ENCODE measurements at places on chromosomes 5 and 9. TPM values are rescaled to one million over a fixed set of nuclear protein-coding genes. Genes with fewer than 3 reads are reported as not detected.

The FOXD4L3 gene
- total RNA-seq = not detected

DNA sequence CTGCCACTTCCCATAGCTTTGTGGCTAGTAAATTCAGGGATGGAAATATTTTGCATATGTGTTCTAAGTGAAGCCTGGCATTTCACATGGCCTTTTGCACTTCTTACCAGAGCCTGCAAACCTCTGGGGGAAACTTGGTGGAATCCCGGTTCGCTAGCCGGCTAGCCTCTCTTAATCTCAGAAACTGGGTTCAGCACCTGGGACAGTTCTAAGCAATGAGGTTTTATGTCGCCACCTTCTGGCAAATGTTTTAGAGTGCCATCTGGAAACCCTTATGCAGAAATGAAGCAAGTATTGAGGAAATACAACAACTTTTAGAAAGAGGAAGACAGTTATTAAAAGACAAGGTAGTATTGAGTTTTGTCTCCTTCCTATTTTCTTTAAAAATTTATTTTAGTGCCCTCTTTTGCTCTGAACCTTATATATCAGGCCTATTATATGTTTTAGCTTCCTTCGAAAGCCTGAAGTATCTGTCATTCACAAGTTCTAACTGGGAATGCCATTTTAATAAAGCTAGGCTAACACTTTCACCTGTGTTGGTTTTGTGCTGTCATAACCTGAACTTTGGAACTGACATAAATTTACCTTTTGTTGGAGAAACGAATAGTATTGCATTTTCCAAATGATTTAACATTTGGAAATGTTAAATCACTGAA lies 963 bp upstream of the HTR1A start:
- no peak for DNase-seq

DNA sequence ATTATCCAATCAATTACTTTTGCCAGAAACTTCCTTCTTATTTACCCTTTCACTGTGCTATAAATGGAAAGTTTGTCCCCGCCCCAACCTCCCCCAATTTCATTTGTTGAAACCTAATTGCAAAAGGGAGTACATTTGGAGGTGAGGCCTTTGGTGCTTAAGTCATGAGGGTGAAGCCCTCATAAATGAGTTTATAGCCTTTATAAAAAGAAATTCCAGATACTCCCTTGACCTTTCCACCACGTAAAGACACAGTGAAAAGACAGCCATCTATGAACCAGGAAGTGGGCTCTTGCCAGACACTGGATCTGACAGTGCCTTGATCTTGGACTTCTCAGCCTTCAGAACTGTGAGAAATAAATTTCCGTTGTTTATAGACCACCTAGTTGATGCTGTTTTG lies 82.3 kb downstream of the NUDT12 start:
- no peak for DNase-seq

GRCh38 chr9:78566948-78567675 lies 270.2 kb downstream of the PSAT1 start:
- no peak for DNase-seq

GRCh38 chr9:122339579-122339978 lies 31.2 kb upstream of the PTGS1 start:
- no peak for DNase-seq

DNA sequence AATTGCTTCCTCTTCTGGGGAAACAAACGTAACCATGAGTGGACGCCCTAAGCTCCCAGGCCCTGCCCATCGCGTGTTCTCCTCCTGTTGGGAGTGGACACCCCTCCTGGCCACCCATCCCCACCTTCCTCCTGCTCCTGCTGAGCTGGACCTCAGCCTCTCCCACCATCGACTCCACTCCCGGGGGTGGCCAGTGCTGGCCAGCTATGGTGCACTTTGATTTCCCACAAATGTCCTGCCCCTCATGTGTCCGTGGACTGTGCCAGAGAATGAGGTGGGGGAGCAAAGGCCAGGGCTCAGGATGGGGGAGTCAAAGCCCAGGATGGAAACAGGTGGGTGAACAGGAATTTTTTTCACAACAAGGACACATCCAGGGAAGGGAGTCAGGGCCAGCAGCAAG lies 62.8 kb downstream of the MED10 start:
- no peak for DNase-seq

GRCh38 chr9:124934290-124934689 lies 6.6 kb downstream of the GOLGA1 start:
- DNase-seq = no peak

- DNase-seq = no peak
These were observed 3.8 kb downstream of the ZFAND5 start for GRCh38 chr9:72361217-72361616.

GRCh38 chr5:9713959-9714586 lies 83.9 kb upstream of the TAS2R1 start:
- no peak for DNase-seq

DNA sequence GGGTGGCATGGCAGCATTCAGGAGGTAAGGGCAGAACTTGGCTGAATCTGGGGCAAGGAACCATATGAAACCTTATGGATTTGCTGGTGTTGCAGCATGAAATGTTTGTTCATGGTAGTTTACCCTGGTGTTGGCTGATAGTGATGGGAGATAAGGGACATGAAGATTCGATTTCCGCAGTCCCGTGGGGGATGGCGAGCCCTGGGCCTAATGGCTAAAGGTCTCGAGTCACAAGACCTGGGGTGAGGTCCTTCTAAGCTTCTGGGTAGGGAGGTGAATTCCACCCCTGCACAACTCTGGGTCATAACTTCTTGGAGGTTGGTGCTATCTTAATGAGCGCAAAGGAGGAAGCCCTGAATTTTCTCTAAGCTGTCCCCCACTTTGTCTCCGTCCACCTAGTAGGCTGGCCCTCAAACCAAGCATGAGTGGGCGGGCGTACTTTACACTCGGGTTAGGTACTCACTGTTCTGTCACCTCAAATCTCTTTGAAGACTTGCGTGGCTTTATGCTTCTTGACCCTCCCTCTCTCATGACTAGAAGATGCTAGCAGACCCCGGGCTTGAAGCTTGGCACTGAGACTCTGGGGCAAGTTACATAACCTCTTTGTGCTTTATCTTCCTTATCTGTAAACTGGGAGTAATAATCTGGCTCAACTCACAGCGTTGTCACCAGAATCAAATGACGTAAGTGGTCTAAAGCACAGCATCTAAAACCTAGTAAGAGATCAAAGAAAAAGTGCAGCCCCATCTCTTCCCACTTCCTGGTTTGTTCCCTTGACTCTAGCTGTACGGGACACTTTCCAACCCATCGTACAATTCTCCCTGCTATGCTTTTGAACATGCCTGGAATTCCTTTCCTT lies 72.5 kb downstream of the BASP1 start:
- no peak for DNase-seq
